Stimulated activated CD4-positive, alpha-beta T cell treated with anti-CD3 and anti-CD28 coated beads, Interleukin-12 subunit alpha, Interleukin-12 subunit beta, amount 100 ng/mL, for 24 hours (primary cell): ENCODE measurements at places on chromosomes 6 and 20.

GRCh38 chr6:2876210-2877056, 26.7 kb downstream of the SERPINB9 start:
- no peak for DNase-seq

GRCh38 chr6:168838037-168838399, 397.0 kb downstream of the SMOC2 start:
- DNase-seq, result no peak

DNA sequence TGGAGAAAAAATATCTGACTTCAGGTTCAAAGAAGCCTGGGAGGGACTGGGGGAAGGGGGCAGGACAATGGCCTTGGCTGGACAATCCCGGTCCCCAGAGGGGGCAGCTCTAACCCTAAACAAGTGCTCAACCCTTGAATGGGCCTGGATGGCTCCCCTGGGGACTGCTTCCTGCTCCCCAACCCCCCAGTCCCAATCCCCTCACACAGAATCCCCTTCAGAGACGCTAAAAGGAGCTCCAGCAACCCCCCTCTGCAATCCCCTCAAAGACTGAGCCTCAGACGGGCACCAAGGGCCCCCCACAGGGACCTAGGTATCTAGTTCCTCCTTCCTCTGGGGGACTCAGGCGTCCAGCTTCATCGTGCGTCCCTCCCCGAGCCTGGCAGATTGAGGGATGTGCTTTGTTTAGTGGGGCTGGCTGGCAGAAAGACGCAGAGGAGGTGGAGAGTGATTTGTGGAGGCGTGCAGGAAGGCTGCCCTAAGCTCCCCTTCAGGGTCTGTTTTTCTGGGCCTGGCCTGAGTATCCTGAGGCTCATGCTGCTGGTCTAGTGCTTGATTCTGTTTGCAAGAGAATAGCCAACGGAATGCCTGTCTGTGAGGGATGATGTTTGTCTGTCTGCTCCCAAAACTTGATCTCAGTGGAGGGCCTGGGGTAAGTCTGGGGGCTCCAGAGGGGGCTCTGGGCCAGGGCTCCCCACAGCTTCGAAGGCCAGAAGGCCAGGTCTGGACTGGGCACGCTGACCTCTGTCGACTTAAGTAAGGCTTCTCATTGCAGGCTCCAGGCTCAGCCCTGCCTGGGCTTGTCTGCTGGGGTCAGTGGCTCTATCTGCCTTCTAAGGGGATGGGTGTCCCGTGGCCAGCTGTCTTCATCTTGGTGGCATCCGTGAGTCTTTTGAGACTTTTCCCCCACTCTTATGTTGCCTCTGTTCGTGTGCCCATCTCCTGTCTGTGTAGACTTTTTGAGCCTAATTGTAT, 1.7 kb upstream of the POU5F1 start:
- DNase-seq, result no peak

GRCh38 chr6:10603219-10603618, 82.1 kb downstream of the GCNT2 start:
- DNase-seq, result no peak

- no peak for DNase-seq
These were observed 283.3 kb upstream of the MANEA start for GRCh38 chr6:95294043-95294442.

DNA sequence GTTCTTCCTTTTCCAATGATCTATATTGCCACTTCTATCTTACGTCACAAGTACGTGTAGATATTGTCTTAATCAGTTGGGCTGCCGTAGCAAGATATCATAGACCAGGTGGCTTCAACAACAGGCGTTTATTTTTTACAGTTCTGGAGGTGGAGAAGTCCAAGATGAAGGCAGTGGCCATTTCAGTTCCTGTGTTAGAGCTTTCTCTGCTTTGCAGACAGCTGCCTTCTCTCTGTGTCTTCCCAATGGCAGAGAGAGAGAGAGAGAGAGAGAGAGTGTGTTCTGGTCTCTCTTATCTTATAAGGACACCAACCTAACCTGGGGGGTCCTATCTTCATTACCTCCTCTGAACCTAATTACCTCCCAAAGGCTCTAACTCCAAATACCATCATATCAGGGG, 8.3 kb downstream of the HSF2 start:
- DNase-seq, result no peak

DNA sequence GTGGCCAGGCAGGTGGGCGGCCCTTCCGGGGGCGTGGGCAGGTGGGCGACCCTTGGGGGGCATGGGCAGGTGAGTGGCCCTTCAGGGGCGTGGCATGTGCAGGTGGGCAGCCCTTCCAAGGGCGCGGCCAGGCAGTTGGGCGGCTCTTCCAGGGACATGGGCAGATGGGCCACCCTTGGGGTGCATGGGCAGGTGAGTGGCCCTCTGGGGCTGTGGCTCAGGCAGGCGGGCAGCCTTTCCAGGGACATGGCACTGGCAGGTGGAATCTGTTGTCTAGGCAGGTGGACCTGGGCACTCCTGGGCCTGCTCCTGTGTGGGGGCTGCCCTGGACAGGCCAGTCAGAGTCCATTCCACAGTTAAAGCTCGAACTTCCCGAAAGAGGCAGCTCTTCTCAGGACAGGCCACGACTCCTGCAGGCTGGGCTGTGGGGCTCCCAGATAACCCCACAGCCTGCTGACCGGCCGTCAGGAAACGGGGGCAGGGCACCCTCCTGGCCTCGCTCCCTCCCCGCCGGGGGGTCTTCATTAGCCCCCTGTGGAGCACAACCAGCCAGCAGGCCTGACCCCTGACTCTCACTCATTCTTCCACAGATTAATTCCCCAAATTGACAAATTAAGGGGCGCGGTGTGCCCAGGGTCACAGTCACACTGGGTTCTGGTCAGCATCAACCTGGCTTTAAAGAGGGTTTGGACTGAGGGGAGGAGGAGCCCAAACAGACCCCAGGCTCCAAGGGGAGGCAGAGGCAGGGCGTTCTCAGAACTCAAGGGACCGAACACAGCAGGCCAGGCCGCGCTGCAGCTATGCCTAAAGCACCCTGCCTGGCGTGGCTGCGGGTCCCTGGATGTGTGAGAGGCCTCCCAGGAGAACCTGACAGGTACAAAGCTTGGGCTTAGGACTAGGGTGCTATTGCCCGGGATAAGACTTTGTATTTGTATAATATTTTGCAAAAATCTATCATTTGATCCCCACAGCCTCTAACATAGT, 130.0 kb downstream of the DLL1 start:
- no peak for DNase-seq

GRCh38 chr20:46683939-46684750, 5.1 kb downstream of the TP53RK start:
- DNase-seq, result no peak

DNA sequence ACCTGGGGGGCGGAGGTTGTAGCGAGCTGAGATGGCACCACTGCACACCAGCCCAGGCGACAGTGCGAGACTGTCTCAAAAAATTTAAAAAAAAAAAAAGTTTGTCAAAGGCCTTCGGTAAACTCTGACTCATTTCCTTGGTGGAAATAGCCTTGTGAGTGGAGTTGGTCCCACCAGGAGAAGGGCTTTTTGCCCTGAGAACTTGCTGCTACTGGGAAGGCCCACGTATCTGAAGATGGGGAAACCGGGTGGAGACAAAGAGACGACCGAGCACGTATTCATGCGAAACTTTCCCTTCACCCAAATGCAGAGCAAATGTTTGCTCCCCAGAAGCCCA, 51.7 kb downstream of the SLC22A23 start:
- no peak for DNase-seq

- no peak for DNase-seq
These were observed 102.7 kb upstream of the TOP1 start for GRCh38 chr20:40925829-40926510.

- DNase-seq, result no peak
These were observed 58.1 kb upstream of the SHLD1 start for GRCh38 chr20:5691918-5692618.

DNA sequence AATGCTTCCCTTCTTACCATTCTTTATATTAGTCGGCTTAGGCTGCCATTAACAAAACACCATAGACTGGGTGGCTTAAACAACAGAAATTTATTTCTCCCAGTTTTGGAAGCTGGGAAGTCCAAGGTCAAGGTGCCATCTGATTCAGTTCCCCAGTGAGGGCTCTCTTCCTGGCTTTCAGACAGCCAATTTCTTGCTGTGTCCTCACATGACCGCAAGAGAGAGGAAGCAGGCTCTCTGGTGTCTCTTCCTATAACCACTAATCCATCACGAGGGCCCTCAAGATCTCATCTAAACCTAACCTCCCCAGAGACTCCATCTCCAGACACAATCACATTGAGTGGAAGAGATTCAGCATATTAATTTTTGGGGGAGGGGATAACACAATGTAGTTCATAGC, 193.0 kb upstream of the SGK1 start:
- DNase-seq, result no peak

- DNase-seq, result no peak
These were observed 70.6 kb downstream of the FARS2 start for GRCh38 chr6:5331845-5332442.

DNA sequence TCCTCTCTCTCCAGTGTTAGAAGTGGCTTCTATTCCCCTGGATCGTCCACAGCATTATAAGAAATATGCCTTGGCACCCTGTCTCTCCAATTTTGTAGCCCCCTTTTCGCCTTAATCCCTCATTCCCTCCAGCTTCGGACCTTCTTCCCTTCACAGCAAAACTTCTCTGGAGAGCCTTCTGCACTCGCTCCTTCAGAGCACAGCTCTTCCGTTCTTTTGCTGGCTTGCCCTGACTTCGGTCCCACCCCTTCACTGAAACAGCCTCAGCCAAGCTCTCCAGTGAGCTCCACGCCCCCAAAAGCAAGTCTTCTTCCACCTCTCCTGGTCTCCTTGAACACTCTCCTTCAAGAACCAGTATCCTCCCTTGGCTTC, 134.7 kb upstream of the RNF24 start:
- no peak for DNase-seq

DNA sequence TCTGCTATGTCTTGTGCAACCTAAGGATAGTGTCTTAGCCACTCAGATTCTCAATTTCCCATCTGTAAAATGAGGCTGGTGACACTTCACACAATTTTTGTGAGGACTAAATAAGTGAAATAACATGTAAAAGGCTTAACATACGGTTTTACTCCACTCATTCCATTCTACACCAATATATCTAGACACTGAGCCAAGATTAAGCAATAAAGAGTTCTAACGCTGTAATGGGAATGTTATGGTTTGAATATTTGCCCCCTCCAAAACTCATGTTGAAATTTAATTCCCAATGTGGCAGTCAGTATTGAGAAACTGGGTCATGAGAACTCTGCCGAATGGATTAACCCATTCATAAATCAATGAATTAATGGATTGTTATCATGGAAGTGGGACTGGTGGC, 301.0 kb downstream of the HACE1 start:
- DNase-seq, result no peak

- DNase-seq, result no peak
These were observed 30.1 kb downstream of the PYGB start for GRCh38 chr20:25277941-25278521.

DNA sequence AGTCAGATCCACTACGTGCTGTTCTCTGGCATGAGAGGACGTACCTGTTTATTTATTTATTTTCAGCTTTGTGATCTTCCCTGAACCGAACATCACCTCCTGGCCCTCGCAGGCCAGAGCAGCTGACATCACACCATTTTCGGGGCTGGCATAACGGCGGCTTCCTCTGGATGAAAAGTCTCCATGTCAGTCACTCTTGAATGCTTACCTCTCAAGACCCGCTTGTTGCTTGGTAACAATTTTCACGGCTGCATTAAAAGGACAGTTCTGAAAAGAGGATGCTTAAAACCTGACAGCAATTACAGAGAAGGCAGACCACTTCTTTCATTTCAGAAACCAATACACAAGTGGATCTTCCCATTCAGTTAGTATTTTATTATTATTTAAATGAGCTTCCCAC, 159.8 kb upstream of the CDH4 start:
- DNase-seq, result no peak

GRCh38 chr20:25389858-25390537, 637 bp downstream of the ABHD12 start:
- peak; percentile 3 for DNase-seq

- no peak for DNase-seq
These were observed 21.7 kb upstream of the TGM2 start for GRCh38 chr20:38186788-38187221.

DNA sequence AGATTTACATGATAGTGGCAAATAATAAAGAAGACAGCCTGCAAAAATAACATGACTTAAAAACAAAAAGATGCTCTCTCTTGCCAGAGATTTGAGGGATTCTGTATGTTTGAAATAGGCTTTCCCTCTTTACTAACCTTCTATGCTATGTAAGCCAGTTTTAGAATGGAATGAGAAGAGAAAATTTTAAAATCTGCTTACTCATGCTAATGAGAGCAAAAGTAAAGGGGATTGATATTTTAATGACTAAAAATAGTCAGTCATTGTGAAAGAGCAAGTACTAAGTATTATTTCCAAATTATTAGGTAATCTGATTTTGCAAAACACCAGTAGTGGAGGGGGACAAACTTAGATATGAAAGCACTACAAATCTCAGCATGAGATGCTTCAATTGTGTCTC, 563.3 kb upstream of the ADGRB3 start:
- no peak for DNase-seq

DNA sequence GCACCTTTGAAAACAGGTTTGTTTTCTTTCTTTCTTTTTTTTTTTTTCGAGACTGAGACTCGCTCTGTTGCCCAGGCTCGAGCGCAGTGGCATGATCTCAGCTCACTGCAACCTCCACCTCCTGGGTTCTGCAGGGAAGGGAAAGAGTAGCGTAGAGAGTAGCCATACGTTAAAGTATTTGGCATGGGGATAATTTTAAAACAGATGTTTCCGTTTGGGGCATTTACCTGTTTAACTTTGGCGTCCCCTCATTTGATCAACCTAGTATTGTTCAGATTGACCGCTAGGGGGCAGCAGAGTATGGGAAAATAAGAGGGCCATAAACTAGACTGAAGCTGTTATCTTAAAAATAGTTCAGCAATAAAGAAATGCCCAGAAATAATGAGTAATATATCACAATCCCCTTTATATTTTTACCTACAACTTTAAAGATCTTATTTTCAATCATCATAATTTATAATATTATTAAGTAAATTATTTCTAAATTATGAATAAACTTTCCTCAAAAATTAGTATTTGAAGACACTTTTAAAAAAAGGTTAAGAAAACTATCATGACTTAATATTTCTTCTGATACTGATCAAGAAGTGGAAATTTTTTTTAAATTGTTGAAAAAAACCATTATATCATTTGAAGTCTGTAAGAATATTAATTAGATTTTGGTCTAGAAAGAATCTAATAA, 7.6 kb upstream of the TAAR9 start:
- DNase-seq, result peak; percentile 33

- DNase-seq, result peak; percentile 29
These were observed 58.3 kb upstream of the GNRH2 start for GRCh38 chr20:2984956-2985661.

DNA sequence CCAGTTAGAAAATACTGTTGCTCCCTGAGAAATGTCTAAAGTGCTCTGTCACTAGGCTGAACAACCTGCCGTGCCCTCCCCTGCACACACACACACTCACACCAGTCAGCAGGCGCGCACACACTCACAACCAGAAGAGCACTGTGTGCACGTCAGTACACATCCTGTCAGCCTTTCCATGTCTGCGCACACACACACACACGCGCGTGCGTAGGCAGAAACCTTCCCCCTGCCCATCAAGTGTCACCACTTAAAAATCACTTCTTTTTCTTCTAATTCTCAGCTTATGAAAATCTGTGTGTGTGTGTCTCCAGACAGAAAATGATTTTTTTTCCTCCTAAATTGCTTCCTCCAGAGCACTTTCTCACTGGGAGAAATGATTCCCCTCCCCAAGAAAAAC, 100.3 kb downstream of the EDN3 start:
- DNase-seq, result no peak
